ENCODE measurements at places on chromosomes 12 and 14.
A peak's percentile ranks its signal among the peaks of the same experiment; 100 is the strongest.

DNA sequence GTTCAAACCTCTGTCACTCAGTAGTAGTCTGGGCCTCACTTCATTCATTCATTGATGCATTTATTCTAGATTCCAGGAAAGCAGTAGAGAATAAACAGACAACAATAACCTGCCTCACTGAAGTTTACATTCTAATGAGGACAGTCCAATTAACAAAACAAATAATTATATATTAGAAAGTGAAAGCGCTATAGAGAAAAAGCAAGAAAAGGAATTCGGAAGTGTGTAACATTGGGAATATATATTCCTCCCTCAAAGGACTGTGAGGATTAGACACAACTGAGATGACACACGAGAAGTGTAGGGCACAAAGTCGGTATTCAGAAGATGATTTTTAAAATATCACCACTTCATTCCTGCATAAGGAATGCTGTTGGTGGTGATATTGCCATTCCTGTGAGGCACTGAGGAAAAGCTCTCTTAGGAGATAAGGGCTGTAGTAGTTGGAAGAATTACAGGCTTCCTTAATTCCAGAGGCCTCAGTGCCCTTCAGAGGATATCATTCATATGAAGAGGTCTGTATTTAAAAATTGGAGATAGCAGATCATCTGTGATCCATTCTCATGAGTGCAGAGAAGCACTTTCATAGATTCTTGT, 3.9 kb upstream of the DUSP6 start:
- no peak for DNase-seq

DNA sequence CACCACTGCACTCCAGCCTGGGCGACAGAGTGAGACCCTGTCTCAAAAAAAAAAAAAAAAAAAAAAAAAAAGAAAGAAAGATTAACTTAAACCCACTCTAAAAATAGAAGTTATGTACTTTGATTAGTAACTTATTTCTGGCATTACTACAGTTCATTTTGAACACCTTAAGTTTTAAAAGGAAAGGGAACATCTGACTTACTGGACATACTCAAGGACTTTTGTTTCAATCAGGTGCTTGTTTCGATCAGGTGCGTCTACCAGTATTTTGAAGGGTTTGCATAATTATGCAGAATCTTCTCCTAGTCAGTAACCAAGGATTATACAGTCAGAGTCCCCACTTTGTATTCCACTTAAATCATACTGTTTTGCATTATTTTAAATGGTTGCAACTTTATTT, 105.6 kb downstream of the DERA start:
- DNase-seq: no peak

DNA sequence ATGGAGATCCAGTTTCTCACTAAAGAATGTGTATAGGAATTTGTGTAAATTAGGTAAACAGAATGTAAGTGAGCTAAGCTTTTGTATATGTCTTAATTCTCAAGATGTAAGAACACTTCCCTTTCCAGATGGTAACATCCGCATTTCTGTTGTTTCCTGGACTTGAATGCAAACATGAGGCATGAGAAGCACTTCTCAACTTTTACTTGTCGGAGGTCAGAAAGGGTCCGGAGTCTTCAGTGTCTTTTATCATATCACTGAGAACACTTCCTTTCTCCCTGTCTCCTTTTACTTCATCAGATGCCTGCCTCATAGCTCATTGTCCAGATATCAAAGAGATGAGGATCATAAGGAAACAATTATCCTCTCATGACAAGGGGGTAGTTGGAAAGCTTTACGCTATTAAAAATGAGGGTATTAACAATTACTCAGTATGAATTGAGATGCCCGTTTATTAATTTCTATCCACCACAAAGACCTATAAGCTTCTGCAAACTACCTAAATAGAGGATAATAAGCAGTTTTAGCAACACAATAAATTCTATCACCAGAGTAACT, 214.1 kb upstream of the FLRT2 start:
- DNase-seq: no peak

DNA sequence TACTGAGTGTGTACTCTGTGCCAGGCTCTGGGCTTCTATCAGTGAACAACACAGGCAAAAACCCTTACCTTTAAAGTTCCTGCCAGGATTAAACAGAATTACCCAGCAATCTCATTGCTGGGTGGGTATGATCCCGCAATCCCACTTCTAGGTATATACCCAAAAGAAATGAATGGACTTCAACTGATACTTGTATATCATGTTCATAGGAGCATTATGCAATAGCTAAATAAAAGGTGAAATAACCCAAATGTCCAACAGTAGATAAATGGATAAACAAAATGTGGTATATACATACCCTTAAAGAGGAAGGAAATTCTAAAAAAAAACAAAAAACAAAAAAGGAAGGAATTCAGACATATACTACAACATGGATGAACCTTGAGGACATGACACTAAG, 14.7 kb downstream of the DAZAP2 start:
- DNase-seq: no peak

DNA sequence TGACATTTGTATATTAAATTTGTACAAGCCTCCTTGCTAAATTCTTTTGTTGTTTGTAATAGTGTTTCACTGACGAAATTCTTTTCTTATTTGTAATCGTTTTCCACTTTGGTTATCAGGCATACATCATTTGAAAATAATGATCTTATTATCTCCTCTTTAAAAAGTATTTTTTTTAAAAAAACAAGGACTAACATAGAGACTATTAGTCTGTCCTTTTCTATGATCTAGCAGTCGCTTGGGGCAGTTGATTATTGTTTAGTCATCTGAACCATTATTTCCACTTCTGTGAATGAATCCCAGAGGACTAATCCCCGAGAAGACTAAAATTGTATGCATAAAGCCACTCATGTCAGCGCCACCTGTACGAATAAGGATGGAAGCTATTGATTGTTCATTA, 11.5 kb downstream of the ADGRD1 start:
- DNase-seq: no peak

DNA sequence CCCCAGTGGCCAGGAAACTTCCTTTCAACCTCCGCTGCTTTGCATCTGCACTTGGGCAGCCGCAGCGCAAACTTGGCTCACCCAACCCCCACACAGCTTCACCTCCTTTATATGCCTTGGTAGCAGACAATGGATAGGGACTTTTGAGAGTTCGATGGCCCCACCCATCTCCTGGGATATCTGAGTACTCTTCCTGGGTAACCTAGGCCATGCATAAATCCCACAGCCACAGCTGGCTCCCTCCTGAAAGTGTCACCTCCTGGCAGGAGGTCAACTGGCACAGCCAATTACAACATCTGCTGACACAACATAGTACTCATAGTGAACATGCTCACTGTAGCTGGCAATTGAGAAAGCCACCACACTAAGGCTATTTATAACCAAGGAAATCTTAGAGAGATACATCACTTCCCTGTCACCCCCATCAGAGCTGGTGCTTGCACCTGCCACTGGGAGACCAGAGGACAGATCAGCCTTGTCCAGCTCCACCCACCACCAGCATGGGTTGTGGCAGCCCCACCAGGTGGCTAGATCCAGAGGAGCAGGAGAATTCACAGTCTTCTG, 410.0 kb downstream of the SYT1 start:
- no peak for DNase-seq

DNA sequence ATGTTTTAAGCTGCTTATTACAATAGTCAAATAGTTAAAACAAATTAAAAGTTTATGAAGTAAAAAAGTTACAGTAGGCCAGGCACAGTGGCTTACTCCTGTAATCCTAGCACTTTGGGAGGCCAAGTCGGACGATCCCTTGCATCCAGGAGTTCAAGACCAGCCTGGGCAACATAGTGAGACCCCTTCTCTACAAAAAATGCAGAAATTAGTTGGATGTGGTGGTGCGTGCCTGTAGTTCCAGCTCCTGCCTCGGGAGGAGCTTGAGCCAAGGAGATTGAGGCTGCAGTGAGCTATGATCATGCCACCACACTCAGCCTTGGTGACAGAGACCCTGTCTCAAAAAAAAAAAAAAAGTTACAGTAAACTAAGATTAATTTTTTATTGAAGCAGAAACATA, 142.6 kb downstream of the MIPOL1 start:
- no peak for DNase-seq

DNA sequence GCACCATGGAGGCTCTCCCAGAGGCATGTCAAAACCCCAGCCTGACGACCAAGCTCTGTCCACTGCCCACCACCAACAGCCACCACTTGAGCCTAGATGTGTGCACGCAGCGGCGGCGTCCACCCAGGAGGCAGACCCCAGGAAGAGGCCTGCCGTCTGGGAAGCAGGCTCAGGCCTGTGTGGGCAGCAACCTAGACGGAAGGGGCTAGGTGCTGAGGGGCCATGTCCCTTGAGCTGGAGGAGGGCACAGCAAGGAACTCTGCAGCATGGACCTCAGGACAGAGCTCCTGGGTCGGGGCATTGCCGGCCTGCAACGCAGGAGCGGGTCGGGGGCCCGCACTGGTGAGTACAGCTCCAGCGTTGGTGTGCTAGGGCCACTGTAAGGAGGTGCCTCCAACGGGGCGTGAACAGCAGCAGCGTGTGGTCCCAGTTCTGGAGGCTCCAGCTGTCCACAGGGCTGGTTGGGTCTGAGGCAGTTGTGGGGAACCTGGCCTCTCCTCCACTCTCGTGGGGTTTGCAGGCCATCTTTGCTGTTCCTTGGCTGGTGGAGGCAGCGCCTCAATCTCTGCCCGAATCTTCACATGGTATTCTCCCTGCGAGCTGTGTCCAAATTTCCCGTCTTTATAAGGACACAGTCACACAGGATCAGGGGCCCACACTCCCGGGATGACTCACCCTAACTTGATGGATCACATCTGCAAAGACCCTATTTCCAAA, 20.5 kb downstream of the ZBTB42 start:
- DNase-seq: no peak

GRCh38 chr12:89314060-89314761, 38.1 kb downstream of the DUSP6 start:
- DNase-seq: no peak

- no peak for DNase-seq
These were observed 217.1 kb downstream of the BTG1 start for GRCh38 chr12:91928501-91928900.

DNA sequence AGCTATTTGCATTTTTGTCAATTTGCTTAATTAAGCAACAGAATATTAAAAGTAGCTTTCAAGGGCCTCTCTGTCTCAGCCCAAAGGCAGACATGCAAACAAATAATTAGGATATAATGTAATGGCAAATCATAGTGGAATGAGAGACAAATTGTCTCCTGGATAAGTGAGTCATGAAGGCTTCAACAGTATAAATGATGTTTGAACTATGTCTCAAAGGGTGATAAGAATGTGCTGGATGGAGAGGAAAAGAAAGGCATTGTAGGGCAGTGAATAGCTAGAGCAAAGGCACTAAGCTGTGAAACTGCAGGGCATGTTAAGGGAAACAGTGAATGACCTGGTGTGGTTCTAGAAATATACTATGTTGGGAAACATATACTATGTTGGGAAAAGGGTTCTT, 53.5 kb upstream of the PPP1R12A start:
- no peak for DNase-seq

- DNase-seq: no peak
These were observed 15.7 kb downstream of the DNAL1 start for GRCh38 chr14:73660511-73660910.

DNA sequence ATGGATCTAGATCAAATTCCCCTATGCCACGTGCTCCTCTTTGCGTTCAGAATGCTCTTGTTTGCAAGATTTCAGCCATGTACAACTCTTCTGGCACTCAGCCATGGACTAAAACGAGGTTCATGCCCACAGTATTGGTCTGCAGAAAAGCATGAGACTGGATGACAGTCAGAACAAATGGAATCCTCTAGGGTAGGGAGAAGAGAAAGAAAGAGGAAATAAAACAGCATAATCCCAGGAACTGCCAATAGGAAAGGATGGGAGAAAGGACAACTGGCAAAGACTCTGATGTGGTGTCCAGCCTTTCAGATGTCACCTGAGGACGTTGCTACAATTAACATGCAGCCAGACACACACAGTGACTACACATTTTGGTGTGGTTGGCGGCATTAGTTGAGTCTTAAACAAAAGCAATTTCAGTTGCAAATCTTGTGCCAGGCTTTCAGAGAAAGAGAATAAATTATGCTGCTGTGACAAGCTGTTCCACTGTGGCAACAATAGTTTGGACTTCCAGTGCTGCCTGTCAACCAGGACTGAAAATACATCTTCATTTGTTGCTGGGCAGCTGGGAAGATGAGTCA, 338.0 kb downstream of the RGS6 start:
- DNase-seq: no peak

- no peak for DNase-seq
These were observed 199.7 kb downstream of the SPTSSA start for GRCh38 chr14:34262127-34262910.

- DNase-seq: no peak
These were observed 111.6 kb downstream of the RBM19 start for GRCh38 chr12:113854385-113855142.

DNA sequence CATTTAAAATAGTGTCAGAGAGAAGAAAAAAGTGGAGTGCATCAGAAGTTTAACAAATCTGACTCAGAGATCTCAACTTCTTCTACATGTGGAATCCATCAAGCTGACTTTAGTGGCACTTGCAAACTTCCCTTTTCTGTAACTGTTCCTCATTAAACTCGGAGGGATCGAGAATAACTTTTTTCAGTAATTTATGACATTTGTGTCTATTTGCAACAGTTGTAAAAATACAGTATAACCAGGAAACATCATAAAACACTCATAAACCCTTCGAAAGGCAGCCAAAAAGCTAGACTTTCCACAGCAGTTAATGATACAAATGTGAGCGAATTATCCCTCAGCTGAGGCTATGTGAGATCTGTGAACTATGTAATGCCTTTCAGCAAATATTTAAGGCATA, 1936.8 kb upstream of the SEL1L start:
- DNase-seq: peak; percentile 64

GRCh38 chr12:18551701-18552100, 186.1 kb downstream of the PLCZ1 start:
- no peak for DNase-seq

DNA sequence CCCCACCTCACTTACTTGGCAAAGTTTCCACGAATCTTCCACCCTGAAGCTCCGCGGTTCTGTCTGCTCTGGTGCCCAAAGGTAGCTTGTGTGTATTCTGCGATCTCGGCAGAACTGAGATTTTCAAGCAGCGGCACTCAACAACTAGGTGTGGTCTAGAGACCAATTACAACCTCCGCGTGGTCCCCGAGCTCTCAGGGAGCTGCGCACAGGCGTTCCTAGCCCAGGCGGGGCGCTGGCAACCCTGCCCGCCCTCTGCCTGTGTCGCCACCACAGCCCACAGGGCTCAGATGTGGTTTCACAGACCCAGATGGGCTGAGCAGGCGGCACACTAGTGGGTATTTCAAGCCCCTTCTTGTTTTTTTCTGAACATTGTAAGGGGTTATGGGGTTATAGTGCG, 1.5 kb upstream of the DIABLO start:
- no peak for DNase-seq

DNA sequence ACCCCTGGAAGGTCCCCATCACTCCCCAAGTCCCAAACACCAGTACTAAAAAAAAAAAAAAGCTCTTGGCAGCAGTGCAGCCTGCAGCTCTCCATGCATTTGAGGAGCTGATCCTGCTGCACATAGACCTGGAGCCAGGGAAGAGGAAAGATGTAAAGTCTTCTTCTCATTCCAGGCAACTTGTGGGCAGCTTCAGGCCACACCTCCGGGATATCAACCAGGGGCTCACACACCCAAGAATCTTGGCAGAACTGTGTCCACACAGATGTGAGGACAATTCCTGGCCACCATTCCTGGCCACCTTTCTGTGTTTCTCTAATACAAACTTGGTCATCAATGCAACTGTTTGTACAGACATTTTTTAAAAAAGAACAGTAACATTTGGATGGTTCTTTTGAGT, 72.7 kb downstream of the TMEM132C start:
- no peak for DNase-seq
